Panc1 (cell line): ENCODE measurements at places on chromosomes 3 and 15.

- DNase-seq: no peak
Observed at GRCh38 chr3:122931636-122932035, 95.9 kb downstream of the SEMA5B start.

DNA sequence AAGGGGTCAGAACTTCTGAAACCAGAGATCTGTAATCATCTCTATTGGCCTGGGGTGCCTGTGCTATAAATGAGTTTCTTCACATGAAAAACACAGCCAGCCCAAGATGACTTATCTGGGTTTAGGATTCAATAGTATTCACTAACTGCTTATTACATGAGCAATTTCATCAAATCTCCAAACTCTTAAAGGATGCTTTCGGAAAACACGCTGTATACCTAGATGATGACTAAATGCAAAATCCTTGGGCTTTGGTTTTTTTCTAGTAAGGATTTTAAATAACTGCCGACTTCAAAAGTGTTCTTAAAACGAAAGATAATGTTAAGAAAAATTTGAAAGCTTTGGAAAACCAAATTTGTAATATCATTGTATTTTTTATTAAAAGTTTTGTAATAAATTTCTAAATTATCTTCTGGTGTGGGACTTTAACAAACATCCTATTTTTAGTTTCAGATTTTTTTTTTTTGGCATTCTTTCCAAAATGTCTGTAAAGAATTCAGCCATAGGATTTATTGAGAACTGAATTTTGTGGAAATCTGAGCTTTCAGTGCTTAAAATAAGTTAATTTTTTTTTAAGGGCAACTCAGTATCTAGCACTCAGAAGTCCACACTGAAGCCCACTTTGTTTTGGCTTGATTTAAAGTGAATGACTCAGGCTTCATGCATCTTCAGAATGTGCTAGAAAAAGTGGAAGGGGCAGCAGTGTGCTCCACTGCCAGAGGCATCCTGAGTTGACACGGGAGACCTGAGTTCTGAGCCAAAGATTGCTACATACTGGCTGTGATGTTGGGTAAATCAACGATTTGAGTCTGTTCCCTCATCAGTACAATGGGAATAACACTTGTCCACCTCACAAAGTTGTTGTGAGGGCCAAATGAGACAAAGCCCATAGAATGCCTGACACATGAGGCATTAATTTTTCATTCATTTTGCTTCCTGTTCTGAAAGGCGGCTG is 18.7 kb downstream of the TMEM43 start:
- no peak for DNase-seq

DNA sequence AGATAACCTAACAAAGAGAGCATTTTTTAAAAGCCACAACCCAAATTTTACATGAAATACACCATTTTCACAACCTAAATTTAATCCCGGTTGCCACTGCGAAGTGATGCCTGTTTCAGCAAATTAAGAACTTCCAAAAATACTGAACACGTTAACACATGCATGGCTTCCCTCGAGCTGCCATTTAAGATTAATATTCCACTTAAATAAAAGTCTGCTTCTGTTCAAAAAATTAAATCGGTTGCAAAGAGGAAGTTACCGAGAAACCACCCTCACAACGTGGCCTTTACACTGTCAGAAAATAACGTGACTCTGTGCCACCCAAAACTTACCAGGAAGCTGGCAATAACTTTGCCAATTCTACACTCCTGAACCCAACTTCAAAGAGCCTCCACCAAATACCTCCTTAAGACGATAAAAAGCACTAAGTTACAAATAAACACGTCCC is 1.2 kb downstream of the TBL1XR1 start:
- no peak for DNase-seq

DNA sequence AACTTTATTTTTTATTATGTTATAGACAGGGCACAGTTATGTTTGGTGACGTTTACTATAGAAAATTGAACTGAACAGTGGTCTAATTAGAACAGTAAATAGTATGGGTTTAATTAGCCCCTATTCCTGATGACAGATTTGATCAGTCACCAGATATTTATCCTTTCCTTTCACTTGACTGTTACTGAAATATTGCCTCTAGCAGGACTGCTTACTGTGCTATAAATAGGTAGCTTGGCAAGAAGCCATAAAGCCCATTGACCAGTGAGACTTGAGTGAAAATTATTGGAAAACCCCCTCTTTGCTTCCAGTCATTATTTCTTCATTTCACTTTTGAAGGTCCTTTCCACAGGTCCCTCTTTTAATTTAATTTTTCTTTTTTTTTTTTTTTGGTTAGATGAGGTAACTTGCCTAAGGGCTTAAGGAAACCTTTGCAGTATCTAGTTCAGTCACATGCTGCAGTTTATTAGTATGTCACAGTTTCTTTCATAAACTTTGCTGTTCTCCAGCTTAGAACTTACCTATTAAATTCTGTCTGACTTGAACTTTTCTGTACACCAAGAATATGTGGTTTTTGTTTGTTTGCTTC is 115.6 kb downstream of the ADAMTSL3 start:
- DNase-seq: no peak

GRCh38 chr3:61015408-61015807 is 235.8 kb downstream of the FHIT start:
- no peak for DNase-seq

DNA sequence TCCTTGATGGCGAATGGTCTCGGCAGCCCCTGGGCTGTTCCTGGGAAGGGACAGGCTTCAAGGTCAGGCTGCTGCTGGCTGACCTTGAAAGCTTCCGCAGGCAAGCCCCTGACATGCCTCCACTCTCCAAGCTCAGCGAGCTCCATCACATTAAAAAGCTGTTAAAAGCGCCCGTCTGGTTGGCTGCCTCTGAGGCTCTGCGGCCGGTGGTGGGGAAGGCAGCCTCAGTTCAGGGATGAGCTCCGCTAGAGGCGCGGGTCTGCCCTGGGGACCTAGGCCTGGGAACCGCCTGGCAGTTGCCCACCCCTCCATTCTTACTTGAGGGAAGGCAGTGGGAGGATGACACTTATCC is 103.8 kb downstream of the LINGO1 start:
- no peak for DNase-seq

DNA sequence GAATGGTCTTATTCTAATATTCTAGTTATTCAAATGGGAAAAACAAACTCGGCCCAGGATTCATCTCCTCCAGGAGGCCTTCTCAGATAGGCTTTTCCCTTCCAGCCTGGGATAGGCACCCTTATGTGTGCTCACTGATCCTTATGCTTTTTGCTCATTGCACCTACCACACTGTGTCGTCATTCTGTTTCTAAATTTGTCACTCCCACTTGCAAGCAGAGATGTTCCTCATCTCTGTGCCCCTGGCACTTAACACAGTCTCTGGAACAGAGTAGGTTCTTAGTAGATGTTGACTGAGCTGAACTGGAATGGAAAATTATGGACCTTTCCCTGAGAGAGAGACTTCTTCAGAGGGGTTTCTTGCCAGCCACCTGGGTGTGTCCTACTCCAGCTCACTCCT is 18.7 kb upstream of the SPG11 start:
- DNase-seq: no peak

GRCh38 chr3:65927576-65927975 is 111.1 kb downstream of the MAGI1 start:
- DNase-seq: no peak

GRCh38 chr3:128402998-128403397 is 63.7 kb downstream of the DNAJB8 start:
- DNase-seq: no peak

DNA sequence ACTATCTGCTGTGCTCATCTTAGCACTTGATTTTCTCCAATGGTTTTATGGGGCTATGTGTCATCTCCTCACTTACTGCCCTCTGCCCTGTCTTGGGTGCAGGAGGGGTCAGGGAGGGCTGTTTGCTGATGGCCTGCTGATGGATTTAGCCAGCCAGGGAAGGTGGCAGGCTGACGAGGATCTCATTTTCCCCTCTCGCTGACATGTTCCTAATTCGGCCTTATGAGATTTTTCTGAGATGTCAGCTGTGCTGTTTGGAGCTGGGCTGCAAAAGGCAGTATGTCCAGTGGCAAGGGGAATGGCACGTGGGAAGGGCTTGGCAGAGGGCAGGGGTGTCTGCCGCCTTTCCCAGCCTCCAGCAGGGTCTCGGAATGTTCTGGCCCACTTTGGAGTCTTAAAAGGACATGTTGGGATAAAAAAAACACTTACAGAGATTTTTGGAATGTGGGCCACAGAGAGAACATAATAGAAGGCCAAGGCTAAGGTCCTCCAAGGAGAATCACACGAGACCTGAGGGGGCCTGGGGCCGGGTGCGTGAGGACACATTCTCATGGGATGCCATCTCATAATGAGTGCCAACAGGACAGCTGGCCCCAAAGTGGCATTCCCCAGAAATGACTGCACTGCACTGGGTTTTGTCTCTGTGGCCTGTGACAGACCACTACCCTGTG is 303.8 kb downstream of the TLE3 start:
- DNase-seq: no peak

- DNase-seq: peak; percentile 35
Observed at GRCh38 chr3:66938338-66938963, 59.7 kb upstream of the KBTBD8 start.

- no peak for DNase-seq
Observed at GRCh38 chr3:126485176-126485897, 9.6 kb upstream of the ZXDC start.

DNA sequence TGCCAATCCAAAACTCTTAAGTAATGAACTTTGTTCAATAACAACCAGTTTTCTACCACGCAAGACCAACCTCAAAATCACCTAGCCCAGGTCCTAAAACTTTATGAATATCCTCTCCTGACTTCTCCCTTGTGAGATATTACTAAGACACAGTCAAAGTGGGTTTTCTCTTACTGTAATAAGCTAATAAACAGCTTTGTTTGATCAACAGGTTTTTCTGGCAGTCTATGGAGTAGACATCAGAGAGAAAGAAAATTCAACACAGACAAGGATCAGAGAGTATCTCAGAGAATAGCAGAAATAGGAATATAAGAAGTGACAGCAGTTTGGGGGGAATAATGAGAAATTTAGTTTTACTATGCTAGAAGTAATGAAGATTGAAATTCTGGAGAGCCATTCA is 79.6 kb downstream of the NR2E3 start:
- DNase-seq: no peak

DNA sequence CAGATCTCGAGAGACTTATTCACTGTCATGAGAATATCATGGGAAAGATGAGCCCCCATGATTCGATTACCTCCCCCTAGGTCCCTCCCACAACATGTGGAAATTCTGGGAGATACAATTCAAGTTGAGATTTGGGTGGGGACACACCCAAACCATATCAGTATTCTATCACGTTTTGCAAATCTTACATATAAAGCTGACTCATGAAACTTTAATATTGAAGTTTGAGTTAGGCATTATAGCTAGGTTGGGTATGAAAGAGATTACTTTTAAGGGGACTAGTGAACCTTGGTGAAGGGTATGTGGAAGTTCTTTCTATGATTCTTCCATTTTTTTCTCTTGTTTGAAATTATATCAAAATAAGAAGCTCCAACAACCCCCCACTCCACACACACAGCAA is 117.7 kb upstream of the RASGRP1 start:
- no peak for DNase-seq

DNA sequence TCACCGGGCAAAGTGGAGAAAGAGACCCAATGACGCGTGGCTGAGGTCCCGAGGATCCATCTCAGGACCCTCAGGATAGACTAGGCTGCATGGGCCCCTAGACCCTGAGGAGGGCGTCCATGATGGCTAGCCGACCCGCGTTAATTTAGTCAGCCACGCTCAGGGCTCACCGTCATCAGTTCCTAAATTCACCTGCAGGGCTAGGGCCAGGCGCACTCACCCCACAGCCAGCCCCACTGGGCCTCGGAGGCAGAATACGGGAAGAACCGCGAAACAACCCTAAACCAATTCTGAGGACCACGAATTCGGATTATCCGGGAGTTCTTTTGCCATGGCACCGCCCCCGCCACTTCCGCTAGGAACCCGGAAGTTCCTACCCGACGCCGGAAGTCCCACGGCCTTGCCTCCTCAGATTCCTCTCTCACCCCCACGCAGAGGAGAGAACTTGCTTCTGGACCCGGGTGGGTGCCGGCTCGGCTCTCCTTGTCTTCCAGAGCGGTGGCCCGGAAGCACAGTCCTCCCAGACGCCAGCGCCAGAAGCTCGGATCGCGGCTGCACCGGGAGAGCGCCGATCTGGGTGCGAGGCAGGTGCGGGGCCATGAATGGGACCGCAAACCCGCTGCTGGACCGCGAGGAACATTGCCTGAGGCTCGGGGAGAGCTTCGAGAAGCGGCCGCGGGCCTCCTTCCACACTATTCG is at the start of the genes EAF1 and METTL6:
Gene EAF1, plus strand, starts transcription at position 417 of the 699 bp plus-strand sequence. Its CDS starts 182 bp downstream, at position 599.
Gene METTL6, minus strand, starts transcription at position 363 of the 699 bp plus-strand sequence. CDS start 1,033 bp downstream, outside the sequence.
- DNase-seq: peak; percentile 20

- DNase-seq: no peak
Observed at GRCh38 chr3:181549266-181549665, 162.5 kb upstream of the SOX2 start.

- no peak for DNase-seq
Observed at GRCh38 chr3:42975456-42975855, 3.7 kb upstream of the GASK1A start.

DNA sequence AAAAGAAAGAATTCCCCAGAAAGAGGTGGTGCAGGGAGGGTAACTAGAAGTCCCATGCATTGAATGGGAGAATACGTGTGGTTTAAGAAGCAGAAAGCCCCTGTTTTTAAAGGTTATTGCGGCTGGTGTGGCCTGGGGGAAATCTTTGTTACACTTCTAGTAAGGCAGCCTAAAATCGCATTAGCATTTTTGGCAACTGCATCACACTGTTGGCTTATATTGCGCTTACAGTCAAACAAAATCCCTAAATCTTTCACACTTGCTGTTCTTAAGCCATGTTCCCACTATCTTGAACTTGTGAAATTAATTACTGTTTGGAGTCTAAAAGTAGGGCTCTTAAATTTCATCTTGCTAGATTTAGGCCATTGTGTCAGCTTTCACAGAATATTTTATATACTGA is 66.0 kb upstream of the GOLIM4 start:
- no peak for DNase-seq

- no peak for DNase-seq
Observed at GRCh38 chr3:70635301-70635700, 322.9 kb upstream of the MDFIC2 start.

DNA sequence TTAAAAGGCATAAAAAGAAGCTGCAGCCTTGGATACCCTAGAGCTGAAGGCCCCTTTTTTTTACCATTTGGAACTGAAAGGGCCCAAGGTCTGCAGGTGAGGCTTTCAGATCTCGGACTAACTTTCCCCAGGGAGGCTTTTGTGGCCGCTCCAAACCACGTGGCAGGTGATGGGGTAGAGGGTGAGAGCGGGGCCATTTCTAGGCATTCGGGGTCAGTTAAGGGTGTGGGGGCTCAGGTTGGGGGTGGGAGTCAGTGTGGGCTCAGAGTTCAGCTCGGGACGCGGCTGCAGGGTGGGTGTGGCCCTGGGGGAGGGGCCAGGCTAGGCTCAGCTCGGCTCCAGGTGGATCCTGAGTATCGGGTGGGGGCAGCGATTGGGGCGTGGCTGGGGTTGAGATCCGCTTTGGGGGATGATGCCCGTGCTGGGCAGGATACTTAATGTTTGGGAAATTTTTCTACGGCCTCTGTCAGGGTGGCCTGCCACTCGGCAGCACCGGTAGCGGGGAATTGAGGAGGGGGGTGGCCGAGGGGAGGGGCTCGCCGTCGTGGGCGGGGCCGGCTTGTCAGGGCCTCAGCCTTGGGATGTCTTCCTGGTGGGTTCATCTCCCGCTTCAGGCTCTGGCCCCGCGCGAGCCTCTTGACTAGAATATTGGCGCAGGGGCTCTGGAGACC is 2.5 kb downstream of the KLF13 start:
- DNase-seq: no peak
